Dermis blood vessel endothelial cell (primary cell): ENCODE measurements at places on chromosomes 11 and 22. TPM values are rescaled to one million over a fixed set of nuclear protein-coding genes. Genes with fewer than 3 reads are reported as not detected.

DNA sequence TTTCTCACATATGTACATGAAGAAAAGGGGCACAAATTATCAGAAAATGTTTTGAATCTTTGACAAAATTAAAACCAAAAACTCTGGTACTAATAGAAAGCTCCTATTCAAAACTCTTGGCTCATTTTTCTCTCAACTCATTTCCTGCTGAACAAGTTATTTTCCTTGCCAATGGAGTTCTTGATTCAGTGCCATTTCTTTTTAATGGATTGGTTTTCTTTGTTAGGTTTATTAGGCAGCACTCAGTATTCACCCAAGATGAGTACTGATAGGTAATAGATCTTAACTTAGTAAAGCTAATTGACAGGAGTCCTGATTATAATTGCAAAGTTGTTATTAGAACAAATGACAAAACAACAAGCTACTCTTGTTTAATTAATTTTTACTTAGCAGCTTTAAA is 279.4 kb upstream of the PDGFD start:
- DNase-seq = no peak

- no peak for DNase-seq
These were observed 62.2 kb downstream of the DKK3 start for GRCh38 chr11:11946180-11946579.

GRCh38 chr11:75639762-75640181 is 29.1 kb downstream of the MAP6 start:
- peak; percentile 61 for DNase-seq

DNA sequence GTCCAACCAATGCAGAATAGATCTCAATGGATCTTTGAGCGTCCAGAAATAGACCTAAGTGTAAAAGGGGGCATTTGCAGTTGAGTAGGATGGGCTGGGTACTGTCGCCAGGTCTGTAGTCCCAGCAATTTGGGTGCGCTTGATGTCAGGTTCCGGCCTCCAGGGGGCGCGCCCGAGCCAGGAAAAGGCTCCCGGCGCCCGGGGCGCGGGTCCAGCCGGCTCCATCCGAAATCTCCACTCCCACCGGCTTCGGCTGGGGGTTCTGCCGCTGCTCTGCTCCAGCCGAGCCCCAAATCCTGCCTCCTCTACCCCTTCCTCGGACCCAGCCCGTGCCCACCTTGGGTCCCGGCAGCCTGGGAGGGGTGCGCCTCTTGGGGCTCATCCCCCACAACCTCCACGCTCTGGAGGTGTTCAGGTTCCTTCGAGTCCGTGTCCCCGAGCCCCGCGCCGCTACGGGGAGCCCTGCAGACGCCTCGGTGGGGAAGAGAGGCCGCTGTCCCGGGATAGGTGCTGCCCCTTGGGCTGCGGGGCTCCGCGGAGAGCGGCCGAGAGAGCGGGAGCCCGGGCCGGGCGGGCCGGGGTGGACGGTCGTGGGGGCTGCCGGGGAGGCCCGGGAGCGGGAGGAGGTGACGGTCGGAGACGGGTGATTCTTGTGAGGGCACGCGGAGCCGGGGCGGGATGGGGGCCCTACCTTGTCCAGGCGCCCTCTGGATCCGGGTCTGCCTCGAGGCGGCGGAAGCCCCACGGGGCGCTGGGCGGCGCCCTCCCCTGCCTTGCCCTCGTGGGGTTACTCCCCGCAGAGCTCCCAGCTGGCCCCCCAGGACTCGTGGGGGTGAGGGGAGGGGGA is 13.0 kb upstream of the CYB5R3 start:
- peak; percentile 80 for DNase-seq

DNA sequence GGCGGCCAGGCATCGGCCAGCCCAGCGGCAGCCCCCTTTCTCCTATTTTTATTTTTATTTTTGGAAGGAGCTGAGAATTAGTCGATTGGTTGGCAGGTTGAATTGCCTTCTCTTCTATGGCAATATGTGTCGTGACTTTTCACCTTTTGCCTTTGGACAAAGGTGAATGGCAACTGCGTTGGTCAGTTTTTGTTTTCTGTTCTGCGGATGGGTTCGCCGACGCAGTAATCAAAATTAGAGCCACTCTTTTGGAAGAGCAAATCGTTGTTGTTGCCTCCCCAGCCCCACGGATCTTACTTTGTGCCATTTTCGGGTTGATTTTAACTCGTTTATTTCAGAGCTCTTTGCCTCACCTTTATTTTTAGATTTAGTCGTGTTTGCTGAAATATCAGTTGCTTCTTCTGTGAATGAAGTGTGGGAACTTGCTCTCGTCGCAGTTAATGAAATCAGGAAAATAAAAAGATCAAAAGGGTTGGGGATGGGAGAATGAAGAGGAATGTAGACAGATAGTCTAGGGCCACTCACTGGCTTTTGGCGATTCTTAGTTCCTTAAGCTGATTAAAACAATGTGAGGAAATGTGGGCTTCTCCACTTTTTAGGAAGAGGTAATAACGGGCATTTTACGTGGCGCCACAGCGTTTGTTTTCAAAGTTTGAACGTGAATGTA is 1.6 kb downstream of the CECR2 start:
- DNase-seq = peak; percentile 7

DNA sequence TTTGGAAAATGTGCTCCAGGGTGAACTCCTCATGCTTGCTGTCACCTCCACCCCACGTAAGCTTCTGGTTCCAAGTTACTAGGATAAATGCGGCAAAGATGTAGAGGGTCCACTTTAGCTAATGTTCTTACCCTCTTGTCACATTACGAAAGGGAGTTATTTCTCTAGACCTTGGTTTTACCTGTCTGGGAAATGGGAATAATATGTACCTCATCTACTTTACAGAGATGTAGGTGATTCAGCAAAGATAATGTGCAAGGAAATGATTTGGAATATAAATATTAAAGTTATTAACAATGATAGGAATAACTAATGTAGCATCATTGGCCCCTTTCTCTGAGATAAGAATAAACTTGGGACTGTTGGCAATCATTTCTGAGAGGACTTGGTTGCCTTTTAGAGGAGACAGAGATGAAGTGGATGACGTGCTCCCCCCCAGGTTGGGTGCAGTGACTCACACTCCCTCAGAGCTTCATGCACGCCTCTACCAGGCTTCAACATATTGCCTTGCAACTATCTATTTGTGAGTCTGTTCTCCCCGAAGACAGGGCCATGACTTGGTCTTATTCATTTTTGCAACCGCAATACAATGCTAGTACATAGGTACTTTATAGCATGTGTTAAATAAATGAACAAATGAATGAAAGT is 97.1 kb downstream of the ME3 start:
- no peak for DNase-seq

DNA sequence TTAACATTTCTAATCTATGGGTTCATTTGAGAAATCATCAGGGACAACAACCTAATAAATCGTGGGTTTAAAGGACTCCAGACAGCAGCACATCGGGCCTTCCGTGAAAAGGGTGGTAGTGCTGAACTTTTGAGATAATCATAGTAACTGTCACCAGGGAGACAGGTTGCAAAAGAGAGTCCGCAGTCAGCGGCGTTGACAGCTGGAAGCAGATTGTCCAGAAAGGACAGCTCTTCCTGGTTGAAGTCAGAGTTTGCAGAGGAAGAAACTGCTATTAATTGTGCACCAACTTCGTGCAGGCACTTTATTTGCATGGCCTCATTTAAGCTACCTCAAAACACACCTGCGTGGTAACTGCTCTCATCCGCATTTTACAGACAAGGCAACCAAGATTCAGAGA is 20.5 kb upstream of the ISX start:
- DNase-seq = no peak

- no peak for DNase-seq
These were observed 14.1 kb downstream of the KBTBD3 start for GRCh38 chr11:106063009-106063408.

GRCh38 chr22:46727813-46728364 is 10.2 kb downstream of the CERK start:
- peak; percentile 28 for DNase-seq

DNA sequence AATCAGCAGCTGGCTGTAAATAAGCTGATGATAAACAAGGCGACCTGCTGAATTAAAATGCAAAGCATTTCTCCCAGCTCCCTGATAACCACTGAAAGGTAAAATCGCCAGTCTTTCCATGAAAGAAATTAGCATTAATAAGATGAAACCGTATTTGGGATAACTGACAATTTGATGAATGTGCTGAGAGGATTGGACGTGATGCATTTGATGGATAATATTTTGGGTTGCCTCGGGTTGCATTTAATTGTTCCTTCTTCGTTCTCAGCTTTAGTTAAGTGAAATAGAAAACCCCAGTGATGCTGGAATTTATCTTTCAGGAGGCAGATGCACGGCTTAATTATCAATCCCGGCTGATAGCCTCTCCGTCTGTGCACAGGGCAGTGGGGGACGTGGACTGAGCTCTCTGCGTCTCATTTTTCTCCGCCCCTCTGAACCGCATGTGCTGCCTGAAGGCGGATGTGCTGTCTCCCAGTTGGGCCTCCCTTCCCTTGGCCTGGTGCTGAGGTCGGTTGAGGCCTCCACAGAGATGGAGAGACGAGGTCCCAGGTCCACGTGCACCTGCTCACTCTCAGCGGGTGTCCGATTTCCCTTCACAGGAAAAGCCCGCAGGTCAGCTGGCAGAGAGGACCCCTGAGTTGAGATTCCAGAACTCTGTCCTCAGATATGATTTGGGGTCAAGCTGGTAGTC is 846.2 kb downstream of the BRD1 start:
- no peak for DNase-seq

- no peak for DNase-seq
These were observed 19.0 kb downstream of the KCNQ1 start for GRCh38 chr11:2463766-2464277.

DNA sequence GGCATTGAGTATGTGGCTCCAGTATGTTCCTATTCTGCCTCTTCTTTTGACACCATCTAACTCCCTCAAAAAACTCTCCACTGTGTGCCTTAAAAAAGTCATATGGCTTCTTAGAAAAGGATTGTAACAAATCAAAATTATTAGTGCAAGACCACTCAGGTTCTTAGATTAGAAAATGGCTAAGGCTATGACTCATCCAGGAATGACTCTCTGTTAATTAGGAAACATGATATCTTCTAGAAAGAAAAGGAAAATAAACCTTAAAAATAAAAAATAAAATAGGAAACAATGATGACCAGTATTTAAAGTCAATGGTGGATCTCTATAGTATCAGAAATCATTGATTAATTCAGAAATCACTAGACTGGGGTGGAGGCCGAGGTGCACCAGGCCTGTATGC is 21.7 kb downstream of the SLC25A17 start:
- DNase-seq = no peak

DNA sequence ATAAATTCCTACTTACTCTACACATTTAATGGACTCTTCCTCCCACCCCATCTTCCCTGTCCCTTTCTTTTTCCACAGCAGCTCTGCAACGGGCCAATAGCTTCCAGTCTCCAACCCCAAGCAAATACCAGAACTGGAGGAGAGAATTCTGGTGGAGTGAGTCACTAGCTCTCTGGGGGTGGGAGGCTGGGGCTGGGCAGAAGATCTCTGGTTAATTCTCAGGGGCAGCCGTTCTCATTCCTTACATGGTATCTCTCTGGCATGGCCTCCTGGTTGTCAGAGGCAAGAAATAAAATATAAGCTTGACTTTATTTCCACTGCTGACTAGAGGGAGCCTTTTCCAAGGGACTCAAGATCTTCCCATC is 90.4 kb upstream of the PARVA start:
- DNase-seq = peak; percentile 83

DNA sequence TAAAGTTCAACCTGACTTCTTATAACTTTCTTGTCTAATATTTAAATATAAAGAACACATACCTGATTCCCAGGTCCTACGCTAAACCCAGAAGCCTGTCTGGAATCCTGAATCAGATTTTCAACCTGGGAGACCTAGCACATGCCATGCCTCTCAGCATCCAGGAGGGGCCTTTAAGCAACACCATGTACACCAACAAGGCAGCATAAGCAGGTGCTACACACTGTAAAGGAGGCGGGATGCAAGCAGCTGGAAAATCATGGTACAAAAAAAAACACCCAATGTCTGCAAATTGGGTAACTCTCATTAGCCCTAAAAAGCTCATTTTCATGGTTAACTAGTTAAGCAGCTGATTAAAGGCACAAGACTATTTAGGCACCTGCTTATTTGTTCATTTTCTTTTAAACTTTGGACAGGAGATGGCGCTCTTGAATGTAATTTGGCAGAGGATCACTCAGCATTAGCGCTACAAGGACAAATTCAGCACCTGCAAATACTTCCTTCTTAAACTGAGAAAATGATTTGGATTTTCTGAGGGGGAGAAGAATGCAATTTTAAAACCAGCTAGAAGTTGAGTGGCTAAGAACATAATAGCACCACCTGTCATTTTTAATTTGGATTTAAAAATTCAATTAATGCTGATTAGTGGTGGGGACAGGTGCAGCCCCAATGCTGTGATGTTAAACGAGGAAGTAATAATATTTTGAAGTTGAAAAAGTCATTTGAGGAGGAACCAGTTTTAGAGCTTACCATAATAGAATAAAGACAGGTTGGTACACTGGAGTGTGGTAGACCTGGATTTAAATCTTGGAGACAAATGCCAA is 104.0 kb downstream of the FAR1 start:
- DNase-seq = peak; percentile 83

DNA sequence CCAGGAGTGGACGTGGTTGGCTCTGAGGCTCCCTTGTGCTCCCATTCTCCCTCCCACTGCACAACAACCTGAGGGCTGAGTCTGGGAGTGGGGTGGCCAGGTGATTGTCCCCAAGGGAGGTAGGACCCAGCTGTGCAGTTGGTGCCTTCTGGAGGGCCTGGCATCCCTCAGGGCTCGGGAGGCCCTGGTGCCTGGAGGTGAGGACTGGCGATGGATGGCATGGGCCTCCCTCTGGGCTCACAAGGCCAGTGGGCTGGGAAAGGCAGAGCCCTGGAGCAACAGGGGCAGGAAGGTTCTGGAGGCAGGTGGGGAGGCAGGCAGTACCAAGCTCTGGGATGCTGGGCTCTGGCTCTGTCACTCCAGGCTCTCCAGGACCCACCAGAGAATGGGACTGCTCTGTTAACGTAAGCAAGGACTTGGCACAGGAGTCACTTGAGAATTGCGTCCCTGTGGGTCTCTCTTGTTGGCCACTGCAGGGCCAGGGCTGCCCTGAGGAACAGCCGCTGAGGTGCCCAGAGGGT is 114.2 kb downstream of the KCNQ1OT1 start:
- no peak for DNase-seq

- DNase-seq = no peak
These were observed 608 bp downstream of the TMPRSS13 start for GRCh38 chr11:117928446-117929141.

GNB1L gene
- total RNA-seq = 7.3 and 12.4 TPM in 2 replicates

BIK gene
- total RNA-seq = 1.7 and 1.9 TPM in 2 replicates

MFNG gene
- 163 and 228 TPM in 2 replicates for total RNA-seq

TSG101 gene
- 45.3 and 68.2 TPM in 2 replicates for total RNA-seq

RIC3 gene
- total RNA-seq = not detected in 2 replicates

MYOD1 gene
- not detected in 2 replicates for total RNA-seq

SLC37A2 gene
- total RNA-seq = 0.51 and 0.70 TPM in 2 replicates

RTN4RL2 gene
- 0.14 and 0.51 TPM in 2 replicates for total RNA-seq

USP2 gene
- 0.33 and 1.2 TPM in 2 replicates for total RNA-seq

KRTAP5-1 gene
- not detected in 2 replicates for total RNA-seq

IL18 gene
- total RNA-seq = 0.33 and 0.34 TPM in 2 replicates

APOL4 gene
- 2.4 and 3.1 TPM in 2 replicates for total RNA-seq

APOL5 gene
- total RNA-seq = not detected in 2 replicates

KLHDC7B gene
- not detected in 2 replicates for total RNA-seq

SLN gene
- not detected in 2 replicates for total RNA-seq

LRRC55 gene
- 0.05 and 0.34 TPM in 2 replicates for total RNA-seq
